ENCODE measurements at places on chromosomes 16 and 17. TPM values are rescaled to one million over a fixed set of nuclear protein-coding genes. Genes with fewer than 3 reads are reported as not detected.

The ZNF200 gene
- 8.0 TPM for total RNA-seq

The TPSD1 gene
- total RNA-seq = not detected

The METTL9 gene
- total RNA-seq = 203 TPM

The CLCN7 gene
- total RNA-seq = 73.9 TPM

The GLP2R gene
- total RNA-seq = not detected

The CD300H gene
- total RNA-seq = not detected

The DHRS11 gene
- total RNA-seq = 6.7 TPM

The CCL7 gene
- 4.8 TPM for total RNA-seq

The MT1G gene
- not detected for total RNA-seq

The NPIPA1 gene
- total RNA-seq = 63.5 TPM

The ZNF385C gene
- total RNA-seq = not detected

The PTGES3L gene
- total RNA-seq = 0.89 TPM

The STAC2 gene
- total RNA-seq = not detected

The PMFBP1 gene
- 0.46 TPM for total RNA-seq

The APOBR gene
- not detected for total RNA-seq

The TBC1D3K gene
- total RNA-seq = not detected

The RARA gene
- total RNA-seq = 10.1 TPM

The C1QTNF8 gene
- not detected for total RNA-seq

The MYH2 gene
- total RNA-seq = 0.97 TPM

The PRKCB gene
- total RNA-seq = under 0.01 TPM

The CDK12 gene
- 33.1 TPM for total RNA-seq

The BAHCC1 gene
- 9.0 TPM for total RNA-seq

The ZG16 gene
- total RNA-seq = not detected

The RUNDC3A gene
- total RNA-seq = 0.59 TPM

The KRT12 gene
- total RNA-seq = not detected

The AIPL1 gene
- total RNA-seq = not detected

The PIRT gene
- total RNA-seq = not detected

The DOK4 gene
- 38.6 TPM for total RNA-seq

The CACNG1 gene
- not detected for total RNA-seq

The OMG gene
- total RNA-seq = not detected

The CCDC200 gene
- total RNA-seq = not detected

The CYBA gene
- total RNA-seq = 118 TPM

The JPT2 gene
- total RNA-seq = 25.5 TPM

The SCGB1C2 gene
- not detected for total RNA-seq

Measured in smooth muscle cell of the umbilical artery (primary cell).